ENCODE measurements at places on chromosomes 13 and 19.

DNA sequence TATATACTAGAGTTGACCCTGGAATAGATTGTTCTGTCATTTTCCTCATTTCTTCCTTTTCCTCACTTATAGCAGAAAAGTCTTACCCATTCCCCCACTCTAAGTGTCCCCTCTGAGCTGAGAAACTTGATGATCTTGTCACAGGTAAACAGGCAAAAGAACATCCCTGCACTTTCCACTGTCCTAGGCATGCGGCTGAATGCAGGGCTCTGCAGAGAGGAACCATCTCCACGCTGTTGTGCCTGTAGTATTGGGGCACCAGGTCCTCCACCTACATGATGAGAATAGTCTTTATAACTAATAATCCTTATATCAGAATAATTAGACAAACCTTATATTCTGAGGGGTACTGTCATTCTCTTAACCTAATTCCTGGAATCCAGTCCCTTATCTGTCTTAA is 211.3 kb downstream of the RBM26 start:
- no peak for DNase-seq

GRCh38 chr13:27341616-27342015 is 71.0 kb downstream of the RASL11A start:
- DNase-seq, result no peak

DNA sequence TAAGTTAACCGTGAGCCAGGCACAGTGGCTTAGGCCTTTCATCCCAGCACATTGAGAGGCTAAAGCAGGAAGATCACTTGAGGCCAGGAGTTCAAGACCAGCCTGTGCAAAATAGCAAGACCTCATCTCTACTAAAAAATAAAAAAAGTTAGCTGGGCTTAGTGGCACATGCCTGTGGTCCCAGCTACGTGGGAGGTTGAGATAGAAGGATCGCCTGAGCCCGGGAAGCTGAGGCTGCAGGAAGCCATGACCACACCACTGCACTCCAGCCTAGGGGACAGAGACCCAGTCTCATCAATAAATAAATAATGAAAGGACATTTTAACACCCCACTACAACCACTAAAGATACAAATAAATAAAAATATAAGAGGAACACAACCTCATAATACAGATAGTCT is 21.6 kb downstream of the LSM14A start:
- no peak for DNase-seq

- no peak for DNase-seq
Measured at GRCh38 chr19:32489971-32490370, 84.4 kb downstream of the DPY19L3 start.

GRCh38 chr13:61146158-61146557 is 269.5 kb downstream of the PCDH20 start:
- DNase-seq, result no peak

DNA sequence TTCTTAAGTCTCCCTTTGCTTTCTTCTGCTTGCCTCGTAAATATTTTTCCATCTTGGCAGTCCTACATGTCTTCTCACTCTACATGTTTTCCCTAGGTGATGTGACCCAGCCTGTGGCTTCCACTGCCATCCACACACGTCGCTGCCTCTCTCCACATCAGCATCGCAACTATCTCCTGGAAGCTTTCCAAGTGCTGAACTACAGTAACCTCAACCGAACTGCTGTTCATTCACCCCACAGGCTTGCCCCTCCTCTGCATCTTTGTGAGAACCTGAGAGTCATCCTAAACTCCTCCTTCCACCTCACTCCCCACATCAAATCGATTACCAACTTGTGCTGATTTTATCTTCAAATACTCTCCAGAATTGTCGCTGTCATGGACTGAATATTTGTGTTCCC is 41.2 kb upstream of the USPL1 start:
- no peak for DNase-seq

Data from stimulated activated effector memory CD8-positive, alpha-beta T cell treated with anti-CD3 and anti-CD28 coated beads, Interleukin-12 subunit alpha, Interleukin-12 subunit beta, amount 100 ng/mL, for 72 hours (primary cell).